Spleen (tissue), 13 donors: ENCODE measurements at places on chromosomes 4 and X.

DNA sequence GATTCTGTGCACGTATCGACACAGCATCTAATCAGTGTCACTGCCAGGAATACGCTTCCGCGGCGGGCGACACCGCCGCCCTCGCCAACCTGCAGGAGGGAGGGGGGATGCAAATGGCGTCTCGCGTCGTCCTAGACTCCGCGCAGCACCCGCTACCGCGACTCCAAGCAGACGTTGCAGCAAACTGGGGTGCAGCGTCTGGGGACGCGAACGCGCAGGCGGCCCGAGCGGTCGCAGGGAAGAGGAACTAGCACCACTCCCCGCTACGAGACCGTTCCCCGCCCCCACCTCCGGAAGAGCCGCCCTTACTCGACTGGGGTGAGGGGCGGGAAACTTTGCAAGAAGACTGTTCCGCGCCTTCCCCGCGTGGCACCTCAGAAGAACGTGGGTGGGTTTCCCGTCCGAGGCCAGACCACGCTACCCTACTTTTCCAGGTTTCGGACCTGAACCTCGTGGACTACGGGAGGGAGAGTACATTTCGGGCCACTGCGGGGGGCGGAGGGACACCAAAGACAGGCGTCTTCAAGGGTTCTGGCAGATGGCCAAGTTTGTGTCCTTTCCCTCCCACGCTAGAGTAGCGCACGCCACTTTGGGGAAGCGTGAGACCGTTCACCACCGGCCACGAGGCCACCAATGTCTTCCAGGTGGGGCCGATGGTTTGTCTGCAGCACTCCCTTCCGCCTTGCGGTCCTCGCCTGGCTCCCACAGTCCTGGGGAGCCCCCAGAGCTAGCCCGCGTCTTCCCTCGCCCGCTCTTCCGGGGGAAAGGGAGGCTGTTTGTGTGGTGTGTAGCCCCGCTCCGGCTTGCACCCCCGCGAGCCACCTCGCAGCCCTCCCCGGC lies 78.0 kb upstream of the BCOR start:
- peak; percentile 97 for DNase-seq

- DNase-seq = no peak
These were observed 8.0 kb upstream of the HERC5 start for GRCh38 chr4:88448889-88449288.

DNA sequence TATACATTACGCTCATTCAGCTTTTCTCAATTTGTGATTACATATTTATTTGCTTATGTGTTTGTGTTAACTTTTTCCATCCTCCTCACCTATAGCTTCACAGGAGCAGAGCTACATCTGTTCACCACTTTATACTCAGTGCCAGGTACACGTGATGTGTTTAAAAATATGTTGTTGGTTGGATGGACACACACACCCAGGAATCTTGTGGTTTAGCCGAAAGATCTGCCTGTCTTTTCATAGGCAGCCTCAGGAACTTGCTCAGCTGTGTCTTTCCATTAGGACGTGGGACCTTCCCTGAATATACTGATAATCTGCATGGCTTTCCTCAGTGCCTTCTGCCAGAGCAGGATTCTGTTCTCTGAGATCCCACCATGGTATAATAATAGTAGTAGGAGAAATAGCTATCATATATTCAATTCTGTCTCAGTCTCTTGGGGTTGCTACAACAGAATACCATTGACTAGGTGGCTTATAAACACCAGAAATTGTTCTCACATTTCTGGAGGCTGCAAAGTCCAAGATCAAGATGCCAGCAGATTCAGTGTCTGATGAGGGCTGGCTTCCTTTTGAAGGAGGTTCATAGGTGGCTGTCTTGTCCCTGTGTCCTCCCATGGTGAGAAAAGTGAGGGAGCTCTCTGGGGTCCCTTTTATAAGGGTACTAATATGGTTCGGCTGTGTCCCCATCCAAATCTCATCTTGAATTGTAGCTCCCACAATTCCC lies 50.0 kb upstream of the SOD3 start:
- no peak for DNase-seq

DNA sequence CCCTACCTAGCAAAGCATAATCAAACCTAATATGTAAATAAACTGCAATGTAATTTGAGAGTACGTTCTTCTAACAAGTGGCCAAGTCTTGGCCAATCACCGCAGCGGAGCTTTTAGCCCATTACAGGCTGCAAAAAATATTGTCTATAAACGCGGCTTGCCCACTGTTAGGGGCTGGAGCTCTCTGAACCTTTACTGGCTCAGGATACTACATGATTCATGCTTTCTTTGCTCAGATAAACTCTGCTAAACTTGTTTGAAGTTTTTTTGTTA lies 990 bp upstream of the HADH start:
- DNase-seq = no peak

DNA sequence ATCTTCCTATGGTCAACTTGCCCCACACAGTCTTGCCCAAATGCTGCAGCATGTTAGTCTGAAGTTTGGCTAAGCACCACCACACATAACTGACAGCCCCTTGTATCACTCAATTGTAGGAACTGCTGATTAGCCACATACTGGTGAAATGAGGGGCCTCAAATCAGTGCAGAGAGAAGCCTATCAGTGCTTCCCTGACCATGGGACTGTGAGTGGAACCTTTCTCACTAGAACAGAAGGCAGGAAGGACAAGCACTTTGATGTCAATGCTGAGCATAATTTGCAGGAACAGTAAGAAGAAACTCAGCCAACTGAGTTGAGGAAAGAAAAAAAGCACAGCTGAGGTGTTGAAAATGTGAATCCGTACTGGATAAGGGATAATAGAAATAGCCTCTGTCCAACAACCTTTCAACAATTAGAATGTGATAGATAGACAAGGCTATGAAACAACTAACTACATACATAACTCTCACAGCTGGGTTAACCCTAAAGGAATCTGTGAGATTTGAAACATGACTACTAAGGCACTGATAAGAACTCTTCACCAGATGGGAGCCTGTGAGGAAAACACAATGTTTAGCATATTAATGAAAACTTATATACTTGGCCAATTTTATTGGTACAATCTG lies 136.6 kb upstream of the SH3RF1 start:
- DNase-seq = no peak

DNA sequence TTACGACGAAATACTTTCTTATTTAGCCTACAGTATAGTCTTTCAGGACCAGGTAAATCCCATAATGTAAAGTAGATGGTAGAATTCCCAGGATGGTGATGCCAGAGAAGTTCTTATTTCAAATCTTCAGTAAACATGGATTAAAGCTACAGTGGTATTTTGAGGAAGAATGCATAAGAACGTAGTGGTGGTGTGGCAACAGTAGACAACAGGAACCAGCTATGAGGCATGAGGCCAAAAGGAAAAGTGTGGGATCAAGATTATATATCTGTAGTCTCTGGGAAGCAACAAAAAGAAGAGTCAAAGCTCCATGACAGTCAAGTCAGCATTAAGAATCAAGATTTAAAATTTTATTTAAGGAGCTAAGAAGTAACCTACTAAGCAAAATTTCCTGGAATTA lies 60.2 kb downstream of the METTL14 start:
- no peak for DNase-seq

DNA sequence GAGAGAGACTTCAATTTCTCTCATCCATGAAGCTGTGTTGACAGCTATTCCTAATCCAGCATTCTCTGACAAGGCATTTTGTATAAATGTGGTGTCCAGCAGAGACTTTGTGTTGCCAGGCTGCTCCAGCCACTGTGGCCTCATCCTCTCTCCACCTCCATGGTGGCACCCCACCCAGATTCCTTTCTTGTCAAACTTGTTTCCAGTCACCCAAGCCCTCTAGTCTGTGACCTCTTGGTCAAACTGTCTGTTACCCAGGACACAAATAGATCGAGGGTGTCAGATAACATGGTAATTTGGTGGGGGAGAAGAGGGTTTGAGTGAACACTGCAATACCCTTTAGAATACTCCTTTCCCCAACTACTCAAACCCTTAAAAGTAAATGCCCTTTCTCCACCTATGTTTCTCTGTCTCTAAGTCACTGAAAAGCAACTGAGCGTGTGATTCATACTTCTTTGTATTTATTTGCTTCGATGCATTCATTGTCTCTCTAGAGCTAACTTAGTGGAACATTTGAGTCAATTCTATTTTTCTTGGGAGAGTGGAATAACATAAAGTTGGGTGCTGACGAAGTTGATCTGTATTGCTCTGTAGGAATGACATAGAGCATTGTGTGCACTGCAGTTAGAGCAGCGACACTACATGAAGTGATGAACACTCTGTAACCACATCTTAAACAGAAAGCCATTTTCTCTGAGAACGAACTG lies 13.7 kb downstream of the PITX2 start:
- no peak for DNase-seq

DNA sequence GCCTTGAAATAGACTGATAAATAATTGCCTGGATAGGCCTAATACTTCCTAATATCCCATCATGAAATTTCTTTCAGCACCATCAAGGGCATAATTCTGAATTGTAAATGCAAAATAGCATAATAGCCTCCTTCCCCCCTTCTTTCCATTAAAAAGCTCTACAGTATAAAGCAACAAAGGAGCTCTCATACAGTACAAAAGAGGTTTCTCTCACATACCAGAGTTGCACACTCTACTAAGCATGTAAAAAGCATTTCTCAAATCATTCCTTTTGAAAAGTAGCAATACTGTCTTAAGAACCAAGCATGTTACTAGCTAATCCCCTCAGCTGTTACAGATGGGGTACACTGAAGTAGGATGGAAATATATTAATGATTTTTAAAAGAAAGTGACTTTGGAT lies 509.0 kb downstream of the KLHL13 start:
- DNase-seq = no peak

DNA sequence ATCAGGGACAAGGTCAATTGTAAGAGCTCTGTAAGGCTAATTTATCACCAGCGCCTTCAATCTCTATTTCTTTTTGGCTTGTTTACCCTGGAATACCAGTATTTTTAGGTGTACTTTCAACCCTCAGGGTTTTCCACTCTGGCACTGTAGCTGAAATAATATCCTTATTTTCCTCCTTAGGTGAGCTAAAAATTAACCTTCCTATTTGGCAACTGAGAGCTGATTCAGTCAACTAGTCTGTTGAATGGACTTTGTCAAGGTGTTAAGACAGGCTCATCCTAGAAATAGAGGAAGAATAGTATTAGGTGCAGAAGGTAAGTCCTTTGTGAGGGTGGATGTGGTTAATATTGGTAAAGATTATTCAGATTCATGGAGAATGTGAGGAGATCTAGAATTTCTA lies 101.3 kb upstream of the BANK1 start:
- DNase-seq = no peak

DNA sequence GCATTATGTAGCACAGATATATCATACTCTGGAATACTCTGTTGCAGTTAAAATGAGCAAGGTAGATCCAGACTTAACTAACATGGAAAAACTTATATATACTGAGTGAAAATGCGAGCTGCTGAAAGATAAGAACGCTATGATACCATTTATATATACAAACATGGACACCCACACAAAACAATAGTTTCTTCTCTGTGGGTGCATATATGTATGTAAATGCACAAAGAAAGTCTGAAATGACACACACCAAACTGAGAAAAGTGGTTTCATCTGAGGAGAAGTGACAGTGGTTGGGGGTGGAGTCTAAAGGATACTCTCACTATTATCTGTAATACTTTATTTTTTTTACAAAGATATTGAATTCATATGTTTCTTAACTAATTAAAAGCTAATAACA lies 12.2 kb upstream of the FGF2 start:
- DNase-seq = no peak

DNA sequence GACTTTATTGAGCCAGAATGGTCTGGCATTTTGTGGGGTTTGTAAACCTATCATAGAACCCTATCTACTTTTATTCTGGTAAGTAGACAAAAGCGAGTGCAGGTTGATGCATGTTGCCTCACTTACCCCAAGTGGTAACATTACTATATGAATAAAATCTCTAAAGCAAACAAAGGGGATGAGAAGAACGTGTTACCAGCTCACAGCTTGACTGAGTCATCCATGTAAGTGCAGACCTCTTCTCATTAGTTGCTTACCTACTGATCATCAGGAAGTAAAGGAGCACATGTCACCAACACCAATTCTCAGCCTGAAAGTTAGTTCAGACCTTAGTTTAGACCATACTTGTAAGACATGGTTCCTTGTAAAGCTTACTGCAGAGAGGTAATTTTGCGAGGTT lies 1328.3 kb downstream of the C4orf33 start:
- no peak for DNase-seq

DNA sequence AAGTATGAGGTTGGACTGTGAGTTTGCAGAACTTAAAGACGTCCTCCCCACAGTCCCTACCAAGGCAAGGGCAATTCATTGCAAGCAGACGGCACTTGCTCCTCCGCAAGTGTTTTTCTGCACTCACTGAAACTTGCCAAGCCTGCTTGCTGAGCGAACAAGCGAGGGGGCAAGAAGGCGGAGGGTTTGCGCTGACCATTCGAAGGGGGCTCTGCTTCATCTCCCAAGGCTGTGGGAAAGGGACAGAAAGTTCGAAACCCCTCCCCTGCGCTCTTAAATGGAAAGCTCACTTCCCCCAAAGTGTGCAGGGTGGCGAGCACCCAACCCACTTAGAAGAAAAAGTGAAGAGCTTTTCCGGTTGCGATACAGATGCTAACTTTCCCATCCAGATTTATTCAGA lies 1.4 kb downstream of the MID1 start:
- DNase-seq = no peak

DNA sequence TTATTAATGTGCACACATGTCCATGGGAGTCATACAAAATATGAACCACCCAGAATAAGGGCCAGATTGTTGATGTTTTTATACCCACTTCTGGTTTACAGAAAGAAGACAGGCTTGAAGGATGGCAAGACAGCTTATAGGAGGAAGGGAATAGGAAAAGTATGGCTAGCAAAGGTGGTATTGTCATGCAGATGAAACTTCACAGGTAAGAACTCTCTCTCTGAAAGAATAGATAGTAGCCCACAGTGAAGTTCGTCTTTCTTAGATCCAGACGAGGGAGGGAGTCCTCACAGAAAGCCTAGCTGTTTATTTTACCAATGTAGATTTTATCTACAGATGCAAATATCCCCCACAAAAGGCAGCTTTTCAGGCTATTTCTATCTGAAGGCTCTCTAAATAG lies 43.7 kb upstream of the SPIN4 start:
- DNase-seq = no peak

- DNase-seq = no peak
These were observed 3.4 kb downstream of the KIT start for GRCh38 chr4:54661169-54661568.

- no peak for DNase-seq
These were observed 75.3 kb downstream of the METTL14 start for GRCh38 chr4:118760493-118760892.

- peak; percentile 41 for DNase-seq
These were observed 13.5 kb upstream of the NKX1-1 start for GRCh38 chr4:1419708-1420107.

DNA sequence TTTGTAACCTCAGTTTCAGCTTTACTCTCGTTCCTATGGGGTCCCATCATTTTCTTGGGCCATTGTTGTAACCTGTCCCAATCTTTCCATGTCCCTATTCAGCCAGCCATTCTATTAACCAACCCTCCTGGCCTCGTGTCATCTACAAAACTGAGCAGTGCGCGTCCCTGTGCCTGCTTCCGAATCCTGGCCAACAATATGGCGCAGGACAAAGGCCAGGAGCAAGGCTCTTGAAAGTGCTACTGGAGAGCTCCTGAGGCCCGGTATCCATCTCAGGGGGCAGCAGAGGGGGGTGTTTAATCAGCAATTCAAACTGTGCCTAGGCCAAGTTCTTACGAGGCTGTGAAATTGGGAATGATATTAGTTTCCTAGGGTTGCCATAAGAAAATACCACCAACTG lies 41.2 kb upstream of the APLN start:
- no peak for DNase-seq
